ENCODE measurements at places on chromosomes 7 and 10. TPM values are rescaled to one million over a fixed set of nuclear protein-coding genes. Genes with fewer than 3 reads are reported as not detected.

The ACSM6 gene
- not detected for total RNA-seq

The BHLHA15 gene
- total RNA-seq: 0.66 TPM

The BAMBI gene
- total RNA-seq: 18.9 TPM

The NPSR1 gene
- total RNA-seq: not detected
